ENCODE measurements at places on chromosomes 2 and 18.

- no peaks in the 10 kb centered on the region for H3K4me1 ChIP-seq
- no peak overlapping the region for H3K4me3 ChIP-seq
- DNase-seq = no peak
Measured at GRCh38 chr18:63508596-63508995, 31.8 kb downstream of the SERPINB5 start.

GRCh38 chr2:218334531-218334930 is 22.1 kb upstream of the CATIP start:
- H3K27ac ChIP-seq = no peak overlapping the region
- no peaks in the 10 kb centered on the region for H3K27me3 ChIP-seq
- H3K4me1 ChIP-seq = peaks cover 1% of the 10 kb centered on the region
- H3K36me3 ChIP-seq = no peaks in the 10 kb centered on the region
- no peak for DNase-seq

- no peak overlapping the region for H3K27ac ChIP-seq
- no peaks in the 10 kb centered on the region for H3K36me3 ChIP-seq
- no peak for DNase-seq
- H3K27me3 ChIP-seq = peaks cover 24% of the 10 kb centered on the region
Measured at GRCh38 chr2:204203704-204204103, 267.1 kb downstream of the ICOS start.

DNA sequence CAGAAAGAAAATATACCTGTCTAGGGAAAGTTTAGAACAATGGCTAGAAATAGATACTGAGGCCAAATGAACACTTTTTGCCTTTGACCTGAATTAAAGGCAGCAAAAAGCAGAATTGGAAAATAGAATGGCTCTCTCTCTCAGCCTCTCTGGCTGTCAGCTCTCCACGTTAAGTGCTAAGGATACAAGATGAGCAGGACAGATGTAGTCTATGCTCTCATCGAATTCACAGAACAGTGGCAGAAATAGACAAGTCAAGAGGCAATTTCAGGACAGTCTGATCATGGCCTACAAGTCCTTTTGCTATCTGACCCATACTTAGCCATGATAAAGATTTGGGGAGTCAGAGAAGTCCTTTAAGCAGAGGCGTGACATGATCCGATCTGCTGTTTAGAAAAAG is 120.2 kb upstream of the CREB1 start:
- no peaks in the 10 kb centered on the region for H3K36me3 ChIP-seq
- H3K27ac ChIP-seq = no peak overlapping the region
- peaks cover 1% of the 10 kb centered on the region for H3K4me1 ChIP-seq
